ENCODE measurements at places on chromosomes 1 and 21.

- no peak for DNase-seq
Measured at GRCh38 chr1:162349635-162350330, 26.9 kb downstream of the SPATA46 start.

- DNase-seq: no peak
Measured at GRCh38 chr1:56627636-56628039, 17.5 kb upstream of the PRKAA2 start.

DNA sequence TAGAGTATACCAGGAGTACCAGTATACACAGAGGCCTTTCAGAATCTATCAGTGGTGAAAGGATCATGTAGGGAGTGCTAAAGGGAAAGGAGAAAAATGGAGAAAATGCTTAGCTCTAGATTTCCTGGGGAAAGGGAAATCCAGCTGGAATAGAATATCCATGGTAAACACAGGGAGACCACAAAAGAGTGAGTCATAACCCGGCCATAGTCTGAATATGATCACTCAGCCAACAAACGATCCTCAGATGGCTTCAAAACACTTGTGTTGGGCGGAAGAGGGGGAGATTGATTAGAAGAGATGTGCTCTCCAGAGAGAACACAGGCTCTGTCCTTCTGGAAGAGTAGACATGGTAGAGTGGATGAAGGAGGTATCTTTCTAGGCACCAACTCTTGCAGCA, 180.6 kb downstream of the PAPPA2 start:
- no peak for DNase-seq

- no peak for DNase-seq
Measured at GRCh38 chr1:181594553-181594952, 111.2 kb downstream of the CACNA1E start.

DNA sequence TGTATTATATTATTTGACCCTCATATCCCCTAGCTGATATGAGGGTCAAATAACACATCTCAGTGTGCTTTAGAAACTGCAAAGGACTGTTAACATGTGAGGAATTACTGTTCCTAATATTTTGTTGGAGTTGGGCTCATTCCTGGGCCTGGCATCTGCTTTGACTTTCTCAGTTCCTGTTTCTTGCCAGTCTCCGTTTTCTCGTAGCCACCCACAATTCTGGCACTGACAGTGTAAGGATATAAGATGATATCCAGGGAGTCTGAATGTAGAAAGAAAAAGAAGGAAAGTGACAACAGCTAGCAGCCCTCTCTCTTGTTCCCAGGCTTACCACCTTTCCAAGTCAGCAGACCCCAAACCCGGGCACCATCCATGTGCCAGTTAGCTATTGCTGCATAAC, 54.4 kb upstream of the SCMH1 start:
- no peak for DNase-seq

DNA sequence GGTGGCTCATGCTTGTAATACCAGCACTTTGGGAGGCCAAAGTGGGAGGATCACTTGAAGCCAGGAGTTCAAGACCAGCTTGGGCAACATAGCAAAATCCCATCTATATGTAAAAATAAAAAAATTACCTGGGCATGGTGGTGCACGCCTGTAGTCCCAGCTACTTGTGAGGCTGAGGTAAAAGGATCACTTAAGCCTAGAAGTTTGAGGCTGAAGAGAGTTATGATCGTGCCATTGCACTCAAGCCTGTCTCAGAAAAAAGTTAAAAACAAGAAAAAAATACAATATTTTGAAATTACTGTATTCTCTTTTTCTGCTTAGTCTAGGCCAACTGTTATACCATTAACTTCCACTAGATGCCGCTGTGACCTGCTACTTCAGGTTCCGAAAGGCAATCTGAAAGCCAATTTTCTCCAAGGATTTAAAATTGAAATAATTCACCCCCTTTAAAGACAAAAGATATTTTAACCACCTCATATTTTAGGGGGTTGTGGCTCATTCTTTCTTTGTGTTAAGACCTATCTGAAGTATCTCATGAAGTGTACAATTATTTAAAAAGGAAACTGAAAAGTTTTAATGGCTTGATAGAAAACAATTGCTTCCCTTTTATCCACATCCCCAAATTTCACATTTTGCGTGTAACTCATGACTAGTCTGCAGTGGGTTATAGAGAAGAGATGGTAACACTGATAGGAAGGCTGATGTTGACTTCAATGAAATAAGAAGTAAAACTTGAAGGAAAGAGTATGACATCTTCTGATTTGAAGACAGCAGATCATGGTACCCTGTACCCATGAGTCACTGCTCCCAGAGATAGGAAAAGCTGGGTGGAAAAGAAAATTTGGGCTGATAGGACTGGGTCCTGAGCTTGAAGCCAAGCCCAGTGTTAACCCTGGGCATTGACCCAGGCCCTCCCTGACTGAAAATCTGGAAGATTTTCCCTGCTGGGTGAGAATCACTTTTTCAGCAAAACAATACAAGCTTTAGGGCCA, 24.4 kb upstream of the CLDN14 start:
- no peak for DNase-seq

DNA sequence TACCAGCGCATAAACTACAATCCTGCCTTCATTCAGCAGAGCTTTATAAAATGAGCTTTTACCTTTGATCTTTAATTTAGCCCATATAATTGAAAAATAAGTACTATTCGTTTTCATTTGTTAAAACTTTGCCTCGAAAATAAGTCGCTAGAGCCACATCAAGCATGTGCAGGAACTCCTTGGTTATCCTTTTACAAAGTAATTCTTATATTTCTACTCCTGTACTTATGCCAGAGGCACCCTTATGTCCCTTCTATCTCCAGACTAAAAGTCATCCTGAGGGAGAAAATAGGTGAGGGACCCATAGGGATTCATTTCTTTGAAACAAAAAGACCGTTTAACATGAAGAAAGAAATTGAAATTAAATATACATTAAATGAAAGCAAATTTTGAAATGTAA, 278.2 kb upstream of the C1orf105 start:
- no peak for DNase-seq
